G401 (cell line): ENCODE measurements at places on chromosomes 4 and X. TPM values are rescaled to one million over a fixed set of nuclear protein-coding genes. Genes with fewer than 3 reads are reported as not detected.

The PLAC1 gene
- 0.47 TPM in 1 of 2 replicates, not detected in the other for total RNA-seq

The MFAP3L gene
- 0.06 and 1.7 TPM in 2 replicates for total RNA-seq

The IBSP gene
- not detected in 2 replicates for total RNA-seq

The HERC5 gene
- 19.4 and 23.5 TPM in 2 replicates for total RNA-seq

The LIMCH1 gene
- total RNA-seq, result not detected in 2 replicates

DNA sequence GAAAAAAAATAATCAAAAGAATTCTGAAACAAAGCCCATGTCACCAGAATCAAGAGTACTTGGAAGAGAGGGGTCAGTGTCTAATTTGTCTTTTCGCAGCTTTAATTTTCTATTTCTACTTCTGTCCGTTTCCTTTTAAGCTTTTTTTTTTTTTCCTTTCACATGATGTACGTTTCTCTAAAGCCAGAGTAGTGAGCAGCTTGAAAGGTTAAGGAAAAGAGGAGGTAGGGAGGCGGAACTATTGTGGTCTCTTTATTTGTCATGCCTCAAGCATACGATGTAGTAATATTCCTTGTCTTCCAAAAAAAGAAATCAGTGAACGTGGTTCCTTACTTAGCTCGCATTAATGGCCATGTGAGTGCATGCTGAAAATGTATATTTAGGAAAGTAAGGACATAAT is 311.5 kb downstream of the TENM3 start:
- DNase-seq, result no peak

The P2RY8 gene
- total RNA-seq, result under 0.01 TPM in 1 of 2 replicates, not detected in the other

The CXCL10 gene
- not detected in 2 replicates for total RNA-seq

DNA sequence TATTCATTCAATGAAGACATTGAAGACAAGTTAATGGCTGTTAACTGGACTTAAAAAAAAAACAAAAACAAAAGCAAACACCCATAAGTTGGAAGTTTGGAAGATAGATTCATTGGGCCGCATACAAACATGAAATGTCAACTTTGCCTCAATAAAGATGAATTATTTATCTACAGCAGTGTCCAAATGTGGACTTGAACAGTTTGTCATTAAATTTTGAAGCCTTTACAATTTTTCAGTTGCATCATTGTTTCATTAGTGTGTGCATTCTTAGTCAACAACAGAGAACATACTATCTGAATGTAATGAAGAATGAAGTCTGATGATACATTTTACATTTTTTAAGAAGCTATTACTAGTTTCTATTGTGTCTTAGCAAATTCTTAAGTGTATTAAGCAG is 152.1 kb downstream of the SLIT2 start:
- no peak for DNase-seq

The CXorf51B gene
- total RNA-seq, result not detected in 2 replicates

The TMEM187 gene
- 1.4 and 7.4 TPM in 2 replicates for total RNA-seq

DNA sequence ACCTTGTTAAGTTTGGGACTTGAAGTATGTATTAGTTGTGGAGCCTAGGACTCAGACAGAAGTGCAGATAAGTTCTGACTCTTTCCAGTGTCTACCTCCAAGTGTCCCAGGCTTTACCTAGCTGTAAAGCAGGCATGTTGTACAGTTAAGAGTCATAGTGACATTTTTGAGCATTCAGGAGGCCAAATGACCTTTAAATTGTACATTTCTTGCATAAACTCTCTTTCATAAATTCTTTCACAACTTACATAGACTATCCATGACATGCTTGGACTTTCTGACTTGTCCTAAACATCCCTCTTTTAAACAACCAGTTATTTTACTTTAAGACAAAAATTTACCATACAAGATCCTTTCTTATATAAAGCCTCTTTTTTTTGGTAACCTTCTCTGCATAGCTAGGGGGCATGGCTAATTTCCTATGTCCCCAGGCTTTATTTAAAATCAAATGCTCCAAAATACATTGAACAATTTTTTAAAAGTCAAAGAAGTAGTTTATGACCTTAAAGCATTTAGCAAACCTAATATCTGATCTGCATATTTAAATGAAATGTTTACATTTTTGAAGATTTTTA is 40.1 kb upstream of the UGT8 start:
- DNase-seq, result no peak
